Body of pancreas (tissue), 4 donors: ENCODE measurements at places on chromosomes 2 and 18. TPM values are rescaled to one million over a fixed set of nuclear protein-coding genes. Genes with fewer than 3 reads are reported as not detected.

MLPH gene
- 64.3 TPM for total RNA-seq

UGT1A5 gene
- not detected for total RNA-seq

SERPINB10 gene
- not detected for total RNA-seq

GALNT14 gene
- total RNA-seq, result 6.7 TPM

CHAC2 gene
- 5.9 TPM for total RNA-seq

PLEKHA3 gene
- 6.5 TPM for total RNA-seq

DLGAP1 gene
- 7.9 TPM for total RNA-seq

LOXL3 gene
- 3.1 TPM for total RNA-seq

TMEM37 gene
- 19.1 TPM for total RNA-seq

SMYD5 gene
- 19.4 TPM for total RNA-seq

LDAH gene
- total RNA-seq, result 6.9 TPM

ANO7 gene
- total RNA-seq, result 0.99 TPM

EIF2B4 gene
- 24.9 TPM for total RNA-seq

TUBA4B gene
- total RNA-seq, result not detected

MDH1B gene
- total RNA-seq, result 3.0 TPM

MROH2A gene
- total RNA-seq, result not detected

KCNIP3 gene
- 1.6 TPM for total RNA-seq

STEAP3 gene
- 18.9 TPM for total RNA-seq

ST6GAL2 gene
- 0.52 TPM for total RNA-seq

CGREF1 gene
- total RNA-seq, result 1.0 TPM

APCDD1 gene
- total RNA-seq, result 8.6 TPM

EHBP1 gene
- 43.6 TPM for total RNA-seq

REG1A gene
- 48,012 TPM for total RNA-seq

CEP192 gene
- 21.1 TPM for total RNA-seq

ABCG8 gene
- total RNA-seq, result not detected
